Fibroblast of pulmonary artery (primary cell): ENCODE measurements at places on chromosomes 7 and 10.

- peak; percentile 2 for DNase-seq
Measured at GRCh38 chr7:144255471-144255897, 9.1 kb downstream of the OR2A7 start.

- DNase-seq: peak; percentile 27
Measured at GRCh38 chr10:63576501-63576900, 55.3 kb downstream of the REEP3 start.

DNA sequence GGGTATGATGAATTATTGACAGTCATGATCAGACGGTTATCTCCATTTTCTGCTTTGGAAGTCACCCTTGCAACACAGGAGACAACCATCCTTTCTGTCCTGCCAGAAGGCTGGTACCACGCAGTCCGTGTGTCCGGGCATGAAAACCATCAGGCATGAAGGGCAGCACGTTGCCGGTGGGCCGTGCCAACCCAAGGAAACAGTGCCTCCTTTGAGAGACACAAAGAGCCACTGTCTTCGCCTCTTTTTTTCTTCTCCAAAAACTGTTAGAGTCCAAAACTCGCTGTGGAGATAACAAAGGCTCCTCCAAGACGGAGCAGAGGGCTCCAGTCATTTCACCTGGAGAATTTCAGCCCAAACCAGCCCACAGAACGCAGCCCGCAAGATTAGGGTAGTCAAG is 60.4 kb upstream of the ARHGAP21 start:
- DNase-seq: no peak

GRCh38 chr7:129975309-129975708 is 22.5 kb upstream of the UBE2H start:
- DNase-seq: no peak

GRCh38 chr7:87875151-87876039 is 765 bp downstream of the SLC25A40 start:
- DNase-seq: no peak

DNA sequence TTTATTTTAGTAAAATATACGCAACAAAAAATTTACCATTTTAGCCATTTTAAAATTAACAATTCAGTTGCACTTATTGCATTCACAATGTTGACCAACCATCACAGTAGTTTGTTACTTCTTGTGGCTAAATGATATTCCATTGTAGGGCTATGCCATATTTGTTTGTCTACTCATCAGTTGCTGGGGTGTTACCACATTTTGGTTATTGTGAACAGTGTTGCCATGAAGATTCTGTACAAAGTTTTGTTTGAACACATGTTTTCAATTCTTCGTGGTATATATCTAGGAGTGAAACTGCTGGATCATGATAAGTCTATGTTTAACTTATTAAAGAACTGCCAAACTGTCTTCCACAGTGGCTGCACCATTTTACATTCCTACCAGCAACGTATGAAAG is 46.3 kb upstream of the ZNF365 start:
- no peak for DNase-seq

DNA sequence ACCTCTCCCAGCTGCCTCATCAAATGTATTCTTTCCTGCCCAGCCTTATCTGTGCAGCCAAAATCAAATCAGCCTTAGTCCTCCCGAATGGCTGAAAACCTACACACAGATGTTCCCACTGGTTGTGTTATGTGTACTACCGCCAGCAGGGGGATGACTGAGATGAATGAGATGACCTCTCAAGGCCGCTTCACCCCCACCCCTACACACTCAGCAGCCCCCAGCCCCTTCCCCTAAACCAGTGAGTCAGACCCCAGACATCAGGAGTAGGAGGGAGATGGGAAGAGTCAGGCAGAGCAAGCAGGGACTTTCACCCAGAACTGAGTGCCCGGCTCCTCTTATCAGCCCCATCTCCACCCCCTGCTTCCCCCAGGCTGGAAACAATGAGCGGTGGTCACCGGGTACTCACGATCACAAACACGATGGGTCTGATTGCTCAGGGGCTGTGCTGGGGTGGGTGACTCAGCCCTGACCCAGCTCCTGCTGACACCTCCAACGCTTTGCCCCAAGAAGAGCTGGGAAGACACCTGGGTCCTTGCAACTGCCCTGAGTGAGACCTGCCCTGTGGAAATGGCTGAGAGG is 6.5 kb upstream of the C10orf105 start:
- DNase-seq: peak; percentile 48

DNA sequence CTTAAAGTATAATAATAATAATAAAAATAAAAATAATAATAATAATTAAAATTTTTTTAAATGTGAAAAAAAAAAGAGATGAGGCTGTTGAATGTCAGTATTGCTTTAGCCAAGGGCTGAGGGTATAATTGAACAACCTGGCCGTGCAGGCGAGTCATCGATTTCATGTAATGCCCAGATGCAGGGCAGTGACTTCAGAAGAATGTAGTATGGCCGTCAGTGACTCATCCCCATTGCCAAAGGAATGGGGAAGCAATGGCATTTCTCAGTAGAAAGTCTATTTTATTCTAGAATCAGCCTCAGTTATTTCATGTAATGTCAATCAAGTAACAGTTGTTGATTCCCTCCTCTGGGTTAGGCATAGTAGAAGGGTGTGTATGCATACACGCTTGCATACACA is 516.4 kb downstream of the GLRX3 start:
- no peak for DNase-seq

- DNase-seq: no peak
Measured at GRCh38 chr10:52208365-52208764, 105.7 kb upstream of the DKK1 start.

DNA sequence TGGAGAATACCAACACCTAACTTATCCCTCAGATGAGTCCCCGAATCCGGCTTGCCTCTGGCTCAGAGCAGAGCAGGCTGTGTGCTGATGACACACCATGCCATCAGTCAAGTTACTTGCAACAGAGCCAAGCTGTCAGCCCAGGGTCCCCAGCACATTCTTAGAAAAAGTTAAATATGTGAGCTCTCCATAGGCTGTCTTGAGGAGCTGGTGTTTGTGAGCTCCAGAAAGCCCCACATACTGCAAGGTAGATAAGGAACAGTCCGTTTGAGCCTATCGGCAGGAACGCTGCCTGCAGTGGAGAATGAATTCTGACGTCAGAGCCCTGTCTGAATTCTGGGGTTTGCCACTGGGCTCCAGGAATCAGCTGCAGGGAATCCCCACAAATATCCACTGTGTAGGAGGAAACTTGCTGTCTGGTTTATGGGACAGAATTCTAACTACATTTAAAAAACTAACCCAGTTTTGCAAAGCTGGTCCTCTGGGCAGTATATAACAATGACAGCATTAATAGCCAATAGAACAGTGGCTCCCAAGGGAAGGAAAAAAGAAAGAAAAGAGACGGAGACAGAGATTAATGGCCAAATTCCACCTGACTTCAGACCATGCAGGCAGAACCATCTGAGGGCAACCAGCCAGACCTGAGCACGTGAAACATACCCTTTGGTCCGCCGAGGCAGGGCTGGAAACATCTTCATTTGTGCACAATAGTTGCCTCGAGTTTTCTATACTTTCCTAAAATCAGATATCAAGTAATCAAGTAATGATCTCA is 3.6 kb downstream of the SFXN4 start:
- peak; percentile 25 for DNase-seq

DNA sequence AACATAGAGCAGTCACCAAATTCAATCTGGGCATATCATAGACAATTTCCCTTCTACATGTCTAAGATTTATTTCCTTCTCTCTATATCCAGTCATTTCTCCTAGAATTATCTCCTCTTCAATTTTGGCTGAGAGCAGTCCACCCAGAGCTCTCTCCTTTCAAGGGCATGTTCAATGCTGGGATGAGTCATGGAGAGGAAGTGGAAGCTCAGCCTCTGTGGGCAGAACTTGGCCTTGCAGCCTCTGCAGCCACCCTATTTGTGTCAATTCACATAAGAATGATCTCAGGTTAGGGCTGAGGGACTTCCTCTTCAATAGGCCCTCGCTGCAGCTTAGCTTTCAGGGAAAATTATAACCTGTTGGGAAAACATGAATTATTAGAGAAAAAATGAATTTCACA is 560.8 kb downstream of the POM121L12 start:
- DNase-seq: no peak

DNA sequence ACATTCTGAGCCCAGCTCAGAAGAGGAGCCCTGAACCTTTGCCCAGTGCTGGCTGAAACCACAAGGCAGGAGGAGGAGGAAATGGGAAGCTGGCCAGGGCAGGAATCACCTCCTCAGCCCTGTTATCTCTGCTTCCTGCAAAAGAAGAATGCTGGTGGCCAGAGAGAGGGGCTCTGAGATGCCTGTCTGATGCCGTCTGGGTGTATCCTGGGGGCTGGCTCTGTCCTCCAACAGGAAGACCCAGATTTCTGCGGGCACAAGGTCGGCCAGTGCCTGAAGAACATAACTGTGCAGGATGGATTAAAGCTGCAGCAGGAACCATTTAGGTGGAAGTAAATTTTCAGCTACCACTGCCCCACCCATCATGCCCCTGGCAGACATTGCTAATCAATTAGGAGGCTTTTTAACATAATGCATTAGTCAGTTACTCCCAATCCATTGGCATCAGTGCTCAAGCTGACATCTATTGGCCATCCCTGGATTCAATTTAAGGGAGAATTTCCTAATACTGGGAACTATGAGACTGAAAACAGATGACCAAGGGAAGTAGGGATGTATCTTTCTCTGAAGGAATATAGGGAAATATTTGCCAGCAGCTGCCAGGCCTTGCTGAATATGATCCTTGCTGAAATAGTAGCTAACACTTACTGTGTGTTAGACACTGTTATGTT is 67.7 kb downstream of the COL13A1 start:
- peak; percentile 87 for DNase-seq

- DNase-seq: no peak
Measured at GRCh38 chr7:44384586-44385433, 59.4 kb upstream of the CAMK2B start.

- DNase-seq: peak; percentile 66
Measured at GRCh38 chr10:63738410-63738809, 217.2 kb downstream of the REEP3 start.

DNA sequence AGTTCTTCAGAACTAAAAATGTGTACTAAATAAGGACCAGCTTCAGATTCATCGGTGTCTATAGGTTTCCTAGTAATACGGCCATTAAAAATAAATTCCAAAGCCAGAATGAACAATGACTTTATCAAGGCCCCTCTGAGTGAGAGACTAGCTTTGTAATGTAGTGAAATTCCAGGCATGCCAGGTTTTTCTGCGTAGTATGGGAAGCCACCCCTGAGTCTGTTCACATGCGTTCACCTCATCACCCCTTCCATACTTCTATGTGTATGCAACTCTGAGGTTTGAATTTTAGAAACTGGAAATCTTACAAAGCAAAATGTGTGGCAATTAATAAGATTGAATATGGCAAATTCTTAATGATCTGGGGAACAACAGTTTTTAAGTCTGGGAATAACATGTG is 24.5 kb downstream of the RNF32 start:
- peak; percentile 55 for DNase-seq

DNA sequence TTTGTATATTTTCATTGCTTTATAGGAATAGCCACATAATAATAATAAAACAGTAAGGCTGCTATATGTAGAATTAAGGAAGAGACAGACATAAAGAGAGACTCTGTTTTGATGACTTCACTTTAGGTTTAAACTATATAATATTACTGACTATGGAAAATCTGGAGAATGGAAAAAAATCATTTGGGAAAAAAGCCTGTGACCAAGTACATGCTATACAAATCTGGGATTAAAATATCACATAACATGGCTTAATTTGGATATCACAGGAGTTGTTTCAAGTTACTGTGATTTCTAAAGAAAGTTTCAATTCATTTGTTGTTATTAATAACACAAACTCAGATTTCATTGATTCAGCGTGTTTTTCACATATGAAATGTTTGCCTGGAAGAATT is 7.7 kb downstream of the PLCE1 start:
- DNase-seq: no peak

DNA sequence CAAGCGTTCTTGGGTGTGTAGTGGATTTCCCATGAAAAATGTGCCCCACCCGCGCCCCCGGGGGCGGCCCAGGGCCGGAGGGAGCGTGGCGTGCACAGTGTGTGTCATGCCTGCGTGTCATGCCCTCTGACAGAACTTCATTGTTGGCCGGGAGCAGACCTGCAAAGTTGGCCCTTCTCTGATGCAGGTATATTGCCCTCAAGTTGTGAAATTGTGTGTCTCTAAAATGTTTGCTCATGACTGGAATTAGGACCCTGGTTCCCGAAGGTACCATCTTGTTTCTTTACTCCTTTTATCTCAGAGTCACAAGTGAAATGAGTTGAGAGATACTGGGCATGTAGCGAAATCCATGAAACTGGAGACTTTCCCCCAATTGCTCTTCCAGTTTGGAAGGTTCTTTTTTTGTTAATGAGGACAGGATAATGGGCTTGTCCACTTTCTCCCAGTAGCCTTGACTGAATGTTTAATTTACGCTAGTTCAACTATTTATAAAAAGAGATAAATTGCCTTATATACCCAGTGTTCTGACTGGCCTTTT is 26.2 kb downstream of the ADK start:
- DNase-seq: no peak

DNA sequence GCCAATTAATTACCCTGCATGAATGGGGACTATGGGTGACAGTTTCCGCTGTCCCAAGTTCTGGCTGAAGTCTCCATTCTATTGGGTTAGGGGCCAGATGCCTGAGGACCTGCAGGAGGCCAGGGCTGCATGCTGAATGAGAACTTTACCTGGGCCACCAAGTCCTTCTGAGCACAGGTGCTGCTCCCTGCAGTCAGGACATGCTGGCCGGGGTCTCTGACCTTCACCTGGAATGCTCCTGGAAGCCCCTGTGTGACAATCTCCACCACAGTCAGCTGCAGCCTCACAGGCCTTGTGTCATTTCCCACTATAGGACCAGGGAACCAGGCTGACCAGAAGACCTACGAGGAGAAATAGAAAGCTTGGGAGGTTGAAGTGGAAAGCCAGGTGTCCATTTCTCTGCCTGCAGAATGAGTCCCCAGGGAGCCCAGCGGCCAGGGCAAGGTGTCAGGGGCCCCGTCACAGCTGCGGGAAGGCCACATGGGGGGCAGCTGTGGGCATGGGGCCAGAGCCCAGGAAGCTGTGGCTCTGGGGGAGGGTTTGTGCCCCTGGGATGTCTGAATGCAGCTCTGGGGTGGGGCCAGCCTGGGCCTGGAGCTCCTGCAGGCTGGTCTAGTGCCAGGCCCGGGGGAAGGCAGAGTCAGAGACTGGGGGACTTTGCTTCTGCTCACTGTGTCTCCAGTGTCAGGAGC is 5.6 kb upstream of the GIMAP8 start:
- DNase-seq: no peak

GRCh38 chr7:158246960-158247673 is 340.5 kb downstream of the PTPRN2 start:
- no peak for DNase-seq

DNA sequence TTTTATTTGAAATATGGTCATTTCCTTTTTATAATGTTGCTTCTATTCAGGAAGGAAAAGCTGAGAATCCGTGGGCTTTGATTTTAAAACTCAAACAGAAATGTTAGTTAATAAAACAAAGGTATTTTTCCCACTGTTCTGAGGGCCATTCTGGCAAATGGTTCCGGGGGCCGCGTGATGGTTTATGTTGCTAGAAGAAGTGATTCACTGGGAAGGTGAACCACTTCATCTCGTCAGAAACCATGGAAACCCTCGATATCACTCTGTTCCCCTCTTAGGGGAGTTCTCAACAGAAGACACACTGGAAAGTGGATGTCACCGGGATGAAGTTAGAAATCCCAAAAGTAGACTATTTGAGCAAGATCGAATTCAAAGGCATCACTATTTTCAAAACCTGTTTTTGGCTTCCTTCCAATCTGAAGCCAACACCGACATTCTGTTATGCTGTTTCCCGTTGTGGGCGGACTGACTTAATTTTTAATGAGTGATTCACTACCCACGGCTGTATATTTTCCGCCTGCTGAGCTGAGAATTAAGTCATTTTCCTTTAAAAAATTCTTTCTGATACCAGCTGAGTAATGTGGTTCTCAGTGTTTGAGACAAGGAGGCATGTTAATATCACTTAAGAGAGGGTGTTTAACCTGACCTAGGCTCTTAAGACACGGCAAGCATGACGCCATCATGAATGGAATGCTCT is 84.1 kb downstream of the PTPRE start:
- DNase-seq: peak; percentile 88
